ENCODE measurements at places on chromosomes 13 and 19.

DNA sequence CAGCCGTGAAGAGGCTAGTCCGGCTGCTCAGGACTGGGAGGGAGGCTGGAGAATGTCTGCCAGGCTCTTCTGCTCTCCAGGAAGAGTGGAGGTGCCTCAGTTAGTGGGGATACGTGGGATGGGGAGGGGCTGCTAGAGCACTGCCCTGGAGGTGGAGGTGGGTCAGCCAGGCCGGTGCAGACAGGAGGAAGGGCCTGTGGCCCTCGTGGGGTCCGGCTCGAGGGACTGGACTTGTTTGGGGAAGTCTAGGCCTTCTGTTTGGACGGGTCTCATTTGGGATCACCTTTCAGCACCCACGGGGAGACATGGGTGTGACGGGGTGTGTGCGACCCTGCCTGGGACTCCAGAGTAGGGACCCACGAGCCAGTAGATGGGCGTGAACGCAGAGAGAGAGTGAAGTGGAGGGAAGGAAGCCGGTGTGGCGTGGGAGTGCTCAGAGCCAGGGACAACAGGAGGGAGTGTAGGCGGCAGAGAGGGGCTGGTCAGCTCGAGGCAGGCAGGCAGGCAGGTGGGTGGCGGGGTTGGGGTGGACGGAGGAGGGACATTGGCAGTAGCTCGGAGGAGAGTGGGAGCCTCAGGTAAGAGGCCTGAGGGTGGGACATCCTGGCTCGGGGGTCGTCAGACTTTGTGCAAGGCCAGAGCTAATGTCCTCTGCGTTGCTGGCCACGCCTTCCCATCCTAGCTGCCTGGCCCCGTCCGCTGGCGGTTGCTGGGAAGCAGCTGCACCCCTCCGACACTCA, 11.5 kb downstream of the EPN1 start:
- DNase-seq: no peak

DNA sequence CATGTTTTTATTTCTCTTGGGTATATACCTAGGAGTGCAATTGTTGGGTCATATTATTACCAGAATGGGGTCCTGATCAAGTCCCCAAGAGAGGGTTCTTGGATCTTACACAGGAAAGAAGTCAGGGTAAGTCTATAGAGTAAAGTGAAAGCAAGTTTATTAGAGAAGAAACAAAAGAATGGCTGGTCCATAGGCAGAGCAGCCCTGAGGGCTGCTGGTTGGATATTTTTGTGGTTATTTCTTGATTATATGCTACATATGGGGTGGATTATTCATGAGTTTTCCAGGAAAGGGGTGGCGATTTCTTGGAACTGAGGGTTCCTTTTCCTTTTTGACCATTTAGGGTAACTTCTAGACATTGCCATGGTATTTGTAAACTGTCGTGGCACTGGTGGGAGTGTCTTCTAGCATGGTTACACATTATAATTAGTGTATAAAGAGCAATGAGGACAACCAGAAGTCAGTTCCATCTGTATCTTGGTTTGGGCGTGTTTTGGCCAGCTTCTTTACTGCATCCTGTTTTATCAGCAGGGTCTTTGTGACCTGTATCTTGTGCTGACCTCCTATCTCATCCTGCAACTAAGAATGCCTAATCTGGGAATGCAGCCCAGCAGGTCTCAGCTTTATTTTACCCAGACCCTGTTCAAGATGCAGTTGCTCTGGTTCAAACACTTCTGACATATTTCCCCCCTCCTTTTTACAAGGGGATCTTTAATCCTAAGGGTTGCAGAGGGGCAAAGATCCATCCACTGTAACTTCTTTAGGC, 41.1 kb downstream of the CEACAM1 start:
- no peak for DNase-seq

- DNase-seq: no peak
Measured at GRCh38 chr13:98999639-98999952, 21.7 kb upstream of the DOCK9 start.

- no peak for DNase-seq
Measured at GRCh38 chr13:112683581-112683980, 6.3 kb upstream of the ATP11A start.

DNA sequence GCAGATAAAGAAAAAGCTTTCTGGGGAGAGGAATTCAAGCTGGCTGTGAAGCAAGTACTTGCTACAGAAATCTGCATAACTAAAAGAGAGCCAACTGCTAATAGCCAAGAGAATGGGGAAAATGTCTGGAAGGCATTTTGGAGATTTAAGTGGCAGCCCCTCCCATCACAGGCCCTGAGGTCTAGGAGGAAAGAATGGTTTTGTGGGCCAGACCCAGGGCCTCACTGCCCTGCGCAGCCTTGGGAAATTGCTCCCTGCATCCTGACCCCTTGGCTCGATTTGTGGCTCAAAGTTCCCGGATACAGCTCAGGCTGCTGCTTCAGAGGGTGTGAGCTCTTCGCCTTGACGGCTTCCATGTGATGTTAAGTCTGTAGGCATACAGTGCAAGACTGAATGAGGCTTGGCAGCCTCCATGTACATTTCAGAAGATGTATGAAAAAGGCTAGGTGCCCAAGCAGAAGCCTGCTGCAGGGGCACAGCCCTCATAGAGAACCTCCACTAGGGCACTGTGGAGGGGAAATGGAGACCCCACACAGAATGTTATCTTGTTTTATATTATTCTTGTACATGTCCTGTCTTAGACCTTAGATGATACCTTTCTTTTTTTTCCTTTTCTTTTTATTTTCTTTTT, 34.4 kb downstream of the MZT1 start:
- no peak for DNase-seq
